Fibroblast of lung (primary cell): ENCODE measurements at places on chromosomes 2 and 18. TPM values are rescaled to one million over a fixed set of nuclear protein-coding genes. Genes with fewer than 3 reads are reported as not detected.

DNA sequence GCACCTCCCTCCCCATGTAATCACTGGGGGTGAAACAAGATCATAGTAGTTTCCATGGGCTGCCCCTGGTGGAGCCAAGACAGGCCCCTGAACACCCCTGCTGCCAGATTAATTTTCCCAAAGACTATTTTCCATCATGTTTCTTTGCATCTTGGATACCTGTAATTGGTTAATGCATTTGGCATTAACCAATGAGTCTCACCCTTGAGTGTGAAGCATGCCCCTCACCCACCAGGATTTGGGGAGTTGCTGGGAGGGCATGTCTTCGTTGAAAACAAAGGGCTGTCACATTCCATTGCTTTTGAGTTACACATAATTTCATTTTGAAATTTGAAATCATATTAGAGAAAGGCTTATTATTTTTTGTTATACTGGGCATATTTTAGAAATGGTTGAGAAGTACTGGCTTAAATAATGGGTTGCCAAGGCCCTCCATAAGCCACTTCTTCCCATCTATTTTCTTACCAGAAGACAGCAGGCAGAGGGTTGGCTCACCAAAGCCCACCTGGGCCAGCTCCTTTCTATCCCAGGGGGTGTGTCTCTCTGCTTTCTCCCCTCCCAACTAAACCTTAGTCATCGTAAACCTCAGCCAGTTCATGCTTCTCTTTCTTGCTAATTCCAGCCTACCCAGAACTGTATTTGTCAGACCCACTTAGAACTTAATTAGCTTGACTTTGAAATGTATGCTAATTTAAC, 51.8 kb downstream of the ATIC start:
- peak; percentile 16 for DNase-seq
- H3K27me3 ChIP-seq: no peaks in the 10 kb centered on the region
- peaks cover 35% of the 10 kb centered on the region for H3K36me3 ChIP-seq
- H3K4me3 ChIP-seq: no peak overlapping the region
- no peaks in the 10 kb centered on the region for H3K4me1 ChIP-seq
- H3K27ac ChIP-seq: no peak overlapping the region

LRRC30 gene
- total RNA-seq: not detected in 2 replicates

SCN3A gene
- total RNA-seq: 0.26 and 0.33 TPM in 2 replicates

GPR75 gene
- 0.77 and 1.8 TPM in 2 replicates for total RNA-seq
